Ascending aorta (tissue), 2 donors: ENCODE measurements at places on chromosomes 2 and 18.

DNA sequence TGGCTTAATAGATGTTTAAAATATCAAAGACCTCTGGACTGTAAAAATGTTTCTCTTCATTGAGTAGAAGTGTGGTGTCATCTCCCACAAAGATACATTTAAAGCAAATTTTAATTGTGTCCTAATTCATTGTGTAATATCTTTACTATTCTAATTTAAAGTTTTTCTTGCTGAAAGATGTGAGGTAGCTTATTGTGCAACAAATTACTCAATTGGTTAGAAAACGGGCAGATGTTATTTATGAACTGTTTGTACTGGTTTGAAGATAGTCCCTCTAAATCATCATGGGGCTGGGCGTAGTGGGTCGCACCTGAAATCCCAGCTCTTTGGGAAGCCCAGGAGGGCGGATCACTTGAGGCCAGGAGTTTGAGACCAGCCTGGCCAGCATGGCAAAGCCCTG lies 65.3 kb downstream of the CYBRD1 start:
- H3K36me3 ChIP-seq = no peaks in the 10 kb centered on the region
- no peaks in the 10 kb centered on the region for H3K27me3 ChIP-seq
- H3K4me3 ChIP-seq = no peak overlapping the region
- no peak overlapping the region for H3K27ac ChIP-seq
- H3K4me1 ChIP-seq = no peaks in the 10 kb centered on the region

DNA sequence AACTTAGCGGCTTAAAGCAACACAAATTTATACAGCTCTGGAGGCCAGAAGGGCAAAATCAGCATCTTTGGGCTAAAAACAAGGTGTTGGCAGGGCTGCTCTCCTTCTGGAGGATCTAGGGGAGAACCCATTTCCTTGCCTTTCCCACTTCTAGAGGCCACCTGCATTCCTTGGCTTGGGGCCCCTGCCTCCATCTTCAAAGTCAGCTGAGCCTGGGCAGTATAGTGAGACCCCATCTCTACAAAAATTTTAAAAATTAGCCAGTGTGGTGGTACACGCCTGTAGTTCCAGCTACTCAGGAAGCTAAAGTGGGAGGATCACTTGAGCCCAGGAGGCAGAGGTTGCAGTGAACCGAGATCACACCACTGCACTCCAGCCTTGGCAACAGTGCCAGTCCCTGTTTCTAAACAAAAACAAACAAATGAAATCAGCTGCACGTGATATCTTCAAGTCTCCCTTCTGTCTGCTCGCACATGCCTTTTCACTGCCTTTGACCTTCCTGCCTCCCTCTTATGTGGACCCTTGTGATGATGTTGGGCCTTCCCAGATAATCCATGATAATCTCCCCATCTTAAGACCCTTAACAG lies 200.6 kb downstream of the ZFP36L2 start:
- peak overlapping the region; percentile 19 for H3K27ac ChIP-seq
- no peak for DNase-seq
- H3K4me1 ChIP-seq = no peaks in the 10 kb centered on the region
- H3K27me3 ChIP-seq = no peaks in the 10 kb centered on the region
- H3K4me3 ChIP-seq = no peak overlapping the region

- no peaks in the 10 kb centered on the region for H3K4me1 ChIP-seq
- no peak overlapping the region for H3K27ac ChIP-seq
- no peaks in the 10 kb centered on the region for H3K27me3 ChIP-seq
- H3K36me3 ChIP-seq = no peaks in the 10 kb centered on the region
- DNase-seq = no peak
- H3K4me3 ChIP-seq = no peak overlapping the region
Observed at GRCh38 chr2:95053543-95053942, 28.0 kb downstream of the MAL start.

DNA sequence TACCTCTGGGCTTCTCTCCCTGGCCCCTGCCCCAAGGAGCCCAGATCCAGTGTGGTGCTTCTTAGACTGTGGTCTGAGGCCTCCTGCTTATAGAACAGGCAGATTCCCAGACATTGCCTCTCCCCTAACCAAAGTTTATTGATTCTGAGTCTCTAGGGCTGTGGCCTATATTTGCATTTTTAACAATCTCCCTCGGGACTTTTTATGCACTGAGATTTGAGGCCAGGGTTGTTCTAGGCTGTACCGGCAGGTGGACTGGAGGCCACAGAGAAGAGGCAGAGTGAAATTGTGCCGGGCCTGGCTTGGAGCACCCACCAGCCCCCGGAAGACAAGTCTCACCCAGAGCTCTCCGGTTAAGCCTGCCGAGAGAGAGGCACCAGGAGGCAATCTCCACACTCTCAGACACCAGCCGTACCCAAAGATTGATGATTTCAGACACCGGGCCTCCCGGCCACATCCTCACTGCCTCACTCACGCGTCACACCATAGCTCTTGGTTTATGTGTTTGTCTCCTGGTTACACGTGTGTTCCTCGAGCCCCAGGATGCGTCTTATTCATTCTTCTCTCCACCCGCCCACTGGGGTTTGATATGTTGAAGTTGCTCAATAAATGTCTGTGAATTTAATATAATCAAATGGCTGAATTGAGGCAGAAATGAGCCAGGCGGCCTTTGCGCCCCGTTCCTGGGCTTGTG lies 203.7 kb downstream of the KLHL29 start:
- H3K4me1 ChIP-seq = peaks cover 6% of the 10 kb centered on the region
- DNase-seq = no peak
- no peak overlapping the region for H3K4me3 ChIP-seq
- no peaks in the 10 kb centered on the region for H3K27me3 ChIP-seq

- H3K4me3 ChIP-seq = no peak overlapping the region
- no peak for DNase-seq
- no peaks in the 10 kb centered on the region for H3K4me1 ChIP-seq
- H3K27ac ChIP-seq = no peak overlapping the region
- H3K27me3 ChIP-seq = no peaks in the 10 kb centered on the region
- no peaks in the 10 kb centered on the region for H3K36me3 ChIP-seq
Observed at GRCh38 chr18:46625069-46625468, 32.0 kb downstream of the LOXHD1 start.

- DNase-seq = no peak
- H3K4me3 ChIP-seq = no peak overlapping the region
- H3K27ac ChIP-seq = peak overlapping the region; percentile 31
- no peaks in the 10 kb centered on the region for H3K36me3 ChIP-seq
- no peaks in the 10 kb centered on the region for H3K27me3 ChIP-seq
Observed at GRCh38 chr2:177169810-177170514, 42.6 kb upstream of the HNRNPA3 start.

DNA sequence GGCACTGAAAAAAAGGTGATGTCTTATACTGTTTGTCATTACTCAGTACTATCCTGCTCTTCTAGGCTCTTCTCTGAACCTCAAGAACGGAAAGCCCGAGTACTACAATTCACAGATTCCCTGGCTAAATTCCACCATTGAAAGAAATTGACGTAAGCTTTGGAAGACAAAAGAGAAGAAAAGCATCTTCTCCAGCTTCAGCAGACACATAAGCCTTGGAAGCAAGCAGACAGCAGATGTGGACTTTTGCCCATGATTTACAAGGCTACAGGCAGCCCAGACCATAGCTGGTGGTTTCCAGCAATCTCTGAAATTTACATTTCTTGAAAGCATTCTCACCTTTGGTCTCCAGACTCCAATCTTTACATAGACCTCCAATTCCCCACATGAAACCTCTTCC lies 289.0 kb downstream of the C1D start:
- H3K27ac ChIP-seq = no peak overlapping the region
- no peaks in the 10 kb centered on the region for H3K4me1 ChIP-seq
- H3K4me3 ChIP-seq = no peak overlapping the region
- H3K27me3 ChIP-seq = no peaks in the 10 kb centered on the region
- no peaks in the 10 kb centered on the region for H3K36me3 ChIP-seq

- no peaks in the 10 kb centered on the region for H3K36me3 ChIP-seq
- peaks cover 10% of the 10 kb centered on the region for H3K4me1 ChIP-seq
- H3K27ac ChIP-seq = peak overlapping the region; percentile 87
- no peaks in the 10 kb centered on the region for H3K27me3 ChIP-seq
Observed at GRCh38 chr2:237581751-237582746, 8.5 kb downstream of the RAB17 start.

GRCh38 chr2:237875256-237876060 lies 16.0 kb downstream of the RAMP1 start:
- H3K4me3 ChIP-seq = no peak overlapping the region
- H3K27ac ChIP-seq = peak overlapping the region; percentile 98
- peaks cover 32% of the 10 kb centered on the region for H3K36me3 ChIP-seq
- no peaks in the 10 kb centered on the region for H3K27me3 ChIP-seq
- peaks cover 60% of the 10 kb centered on the region for H3K4me1 ChIP-seq
- peak; percentile 61 for DNase-seq

- H3K4me1 ChIP-seq = no peaks in the 10 kb centered on the region
- H3K36me3 ChIP-seq = no peaks in the 10 kb centered on the region
- DNase-seq = no peak
- no peak overlapping the region for H3K4me3 ChIP-seq
- H3K27me3 ChIP-seq = no peaks in the 10 kb centered on the region
Observed at GRCh38 chr2:138029276-138029675, 65.0 kb downstream of the HNMT start.

GRCh38 chr18:51279367-51279984 lies 82.0 kb upstream of the MEX3C start:
- no peaks in the 10 kb centered on the region for H3K27me3 ChIP-seq
- H3K36me3 ChIP-seq = no peaks in the 10 kb centered on the region

- no peaks in the 10 kb centered on the region for H3K27me3 ChIP-seq
- no peak for DNase-seq
- no peaks in the 10 kb centered on the region for H3K36me3 ChIP-seq
- H3K4me3 ChIP-seq = no peak overlapping the region
- H3K4me1 ChIP-seq = peaks cover 9% of the 10 kb centered on the region
- no peak overlapping the region for H3K27ac ChIP-seq
Observed at GRCh38 chr2:204678031-204678430, 132.8 kb downstream of the PARD3B start.

DNA sequence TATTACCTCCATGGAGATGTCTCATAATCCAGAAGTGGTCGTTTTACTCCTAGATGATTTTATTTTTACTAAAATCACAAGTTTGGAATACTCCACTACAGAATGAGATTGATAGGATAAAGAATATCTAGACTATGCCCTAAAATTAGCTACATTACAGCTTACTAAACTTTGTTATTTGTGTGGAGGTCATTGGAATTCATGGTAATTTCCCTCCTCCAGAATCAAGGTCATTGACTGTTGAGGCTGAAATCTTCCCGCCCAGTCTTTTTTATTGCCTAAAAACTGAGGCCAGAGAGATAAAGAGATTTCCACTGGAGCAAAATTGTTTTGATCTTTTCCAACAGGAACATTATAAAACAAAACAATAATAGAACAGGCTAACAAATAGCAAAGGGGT lies 35.0 kb downstream of the ITGB6 start:
- H3K4me1 ChIP-seq = no peaks in the 10 kb centered on the region
- DNase-seq = no peak
- no peak overlapping the region for H3K4me3 ChIP-seq
- H3K27me3 ChIP-seq = no peaks in the 10 kb centered on the region
- no peak overlapping the region for H3K27ac ChIP-seq

DNA sequence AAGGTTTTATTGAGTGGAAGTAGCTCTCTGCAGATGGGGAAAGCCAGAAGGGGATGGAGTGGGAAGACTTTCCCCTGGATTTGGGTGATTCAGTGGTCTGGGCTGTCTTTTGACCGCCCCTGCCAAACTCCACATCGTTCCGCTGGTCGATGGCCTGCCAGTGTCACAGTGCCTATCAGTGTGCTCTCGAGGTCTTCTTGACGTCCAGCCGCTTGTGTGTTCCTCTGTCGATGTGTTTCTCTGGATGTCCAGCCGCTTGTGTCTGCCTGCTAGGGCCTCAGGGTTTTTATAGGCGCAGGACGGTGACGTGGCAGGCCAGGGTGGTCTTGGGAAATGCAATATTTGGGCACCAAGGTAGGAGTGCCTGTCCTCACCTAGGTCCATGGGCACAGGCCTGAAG lies 1371.4 kb upstream of the PIK3C3 start:
- DNase-seq = no peak
- no peak overlapping the region for H3K27ac ChIP-seq
- H3K36me3 ChIP-seq = no peaks in the 10 kb centered on the region
- H3K4me3 ChIP-seq = no peak overlapping the region
- no peaks in the 10 kb centered on the region for H3K4me1 ChIP-seq

DNA sequence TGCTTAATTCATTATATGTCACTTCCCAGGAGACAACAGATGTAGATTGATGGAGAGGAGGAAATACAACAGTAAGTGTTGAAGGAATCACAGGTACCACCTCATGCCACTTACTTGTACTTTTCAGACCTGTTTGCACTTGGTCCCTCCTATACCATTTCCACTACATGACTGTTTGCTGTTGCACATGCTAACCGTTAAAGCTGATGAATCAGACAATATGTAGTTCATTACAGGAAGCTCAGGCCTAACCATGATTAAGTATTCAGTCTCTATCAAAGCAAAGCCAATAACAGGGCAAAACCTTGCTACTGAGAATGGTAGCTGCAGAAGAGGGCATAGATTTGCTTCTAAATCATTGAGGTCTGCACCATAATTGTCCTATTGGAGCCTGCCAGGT lies 30.2 kb upstream of the GRP start:
- H3K27me3 ChIP-seq = no peaks in the 10 kb centered on the region
- no peaks in the 10 kb centered on the region for H3K36me3 ChIP-seq
- H3K27ac ChIP-seq = no peak overlapping the region
- no peak for DNase-seq

DNA sequence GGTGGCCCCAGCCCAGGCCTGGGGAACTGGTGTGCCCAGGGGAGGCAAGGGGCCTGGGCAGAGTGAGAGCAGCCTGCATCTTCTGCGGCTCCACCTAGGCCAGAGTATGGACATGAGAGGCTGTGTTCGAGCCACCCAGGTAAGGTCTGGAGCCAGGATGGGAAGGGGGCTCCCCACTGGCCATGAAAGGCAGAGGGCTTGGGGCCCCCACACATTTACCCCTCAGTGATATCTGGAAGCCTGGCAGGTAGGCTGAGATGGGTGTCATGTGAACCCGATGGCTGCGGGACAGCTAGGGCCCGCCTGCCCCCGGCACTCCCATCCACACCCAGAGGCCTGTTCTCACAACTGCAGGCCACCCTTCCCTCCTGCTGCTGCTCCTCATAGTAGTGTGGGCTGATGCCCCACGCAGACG lies 13.2 kb downstream of the ADRA2B start:
- H3K4me3 ChIP-seq = no peak overlapping the region
- peaks cover 8% of the 10 kb centered on the region for H3K4me1 ChIP-seq
- no peaks in the 10 kb centered on the region for H3K36me3 ChIP-seq
- no peaks in the 10 kb centered on the region for H3K27me3 ChIP-seq
- H3K27ac ChIP-seq = no peak overlapping the region
